Activated CD4-positive, alpha-beta T cell treated with anti-CD3 and anti-CD28 coated beads, Interleukin-2, Interleukin-4, amounts not matched to agents 100 ng/mL and 50 ng/mL, durations not matched to agents 16 hours and 8 hours (primary cell): ENCODE measurements at places on chromosomes 6 and 20.

- no peak for DNase-seq
These were observed 12.0 kb upstream of the LAMA4 start for GRCh38 chr6:112266331-112266730.

- no peak for DNase-seq
These were observed 15.9 kb downstream of the MTO1 start for GRCh38 chr6:73477407-73477806.

DNA sequence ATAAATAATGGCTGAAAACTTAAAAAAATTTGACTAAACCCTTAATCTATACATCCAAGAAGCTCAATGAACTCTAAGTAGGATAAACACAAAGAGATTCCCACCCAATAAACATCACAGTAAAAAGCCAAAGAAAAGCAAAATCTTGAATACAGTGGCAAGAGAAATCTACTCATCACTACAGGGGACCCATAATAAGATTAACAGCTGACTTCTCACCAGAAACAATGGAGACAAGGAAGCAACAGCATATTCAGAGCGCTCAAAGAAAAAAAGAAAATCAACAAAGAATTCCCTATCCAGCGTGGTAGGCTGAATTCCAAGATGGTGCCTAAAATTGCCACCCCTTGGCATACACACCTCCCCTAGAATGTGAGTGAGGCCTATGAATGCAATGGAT, 18.6 kb downstream of the SNX3 start:
- no peak for DNase-seq

- DNase-seq: no peak
These were observed 10.1 kb upstream of the GMEB2 start for GRCh38 chr20:63636752-63637628.
